ENCODE measurements at places on chromosomes 3 and 15.

DNA sequence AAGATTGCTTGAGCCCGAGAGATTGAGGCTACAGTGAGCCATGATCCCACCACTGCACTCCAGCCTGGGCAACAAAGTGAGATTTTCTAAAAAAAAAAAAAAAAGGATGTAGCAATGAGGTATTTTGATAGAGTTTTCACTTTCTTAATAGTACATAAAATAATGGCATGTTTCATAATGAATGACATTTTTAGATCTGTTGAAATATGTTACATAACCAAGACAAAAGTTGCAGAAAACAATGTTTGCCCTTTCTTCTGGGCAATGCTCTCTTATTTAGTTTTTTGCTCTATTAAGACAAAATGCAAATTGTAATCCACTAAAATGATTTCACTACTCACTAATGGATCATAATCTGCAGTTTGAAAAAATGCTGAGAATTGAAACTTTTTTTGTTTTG is 4.4 kb upstream of the MAPK6 start:
- no peak for DNase-seq

DNA sequence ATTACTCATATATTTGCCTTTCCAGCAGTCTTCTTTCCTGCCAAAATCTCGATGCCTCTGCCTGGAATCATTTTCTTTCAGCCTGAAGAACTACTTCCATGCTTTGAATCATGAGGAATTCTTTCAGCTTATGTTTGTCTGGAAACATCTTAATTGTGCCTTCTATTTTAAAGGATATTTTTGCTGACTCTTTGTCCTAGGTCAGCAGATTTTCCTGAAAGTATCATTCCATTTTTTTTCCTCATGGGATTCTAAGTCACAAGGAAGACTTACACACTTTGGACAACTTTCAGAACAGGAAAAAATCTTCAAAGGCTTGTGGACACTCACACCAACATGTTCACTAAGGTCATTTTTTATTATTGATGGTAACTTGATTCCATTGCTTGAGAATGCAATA is 10.1 kb downstream of the PRR23E start:
- DNase-seq, result no peak

DNA sequence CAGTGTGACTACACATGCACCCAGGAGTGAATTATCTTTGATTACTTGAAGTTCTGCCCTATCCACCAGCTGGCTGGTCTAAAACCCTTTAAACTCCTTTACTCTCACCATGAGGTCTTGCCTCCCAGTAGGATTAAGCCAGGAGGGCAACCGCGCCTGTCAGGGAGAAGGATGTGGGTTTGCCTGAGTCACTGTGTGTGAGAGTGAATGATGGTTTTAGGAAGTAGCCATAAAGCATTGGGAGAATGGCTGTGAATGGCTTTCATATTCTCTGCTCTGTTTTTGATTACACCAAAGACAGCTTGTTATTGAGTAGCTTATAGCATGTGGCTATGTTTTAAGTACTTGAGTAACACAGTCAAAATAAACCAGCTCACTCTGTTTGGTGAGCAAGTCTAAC is 637.7 kb upstream of the TBL1XR1 start:
- DNase-seq, result no peak

- no peak for DNase-seq
Observed at GRCh38 chr3:67599821-67600220, 54.6 kb downstream of the SUCLG2 start.

GRCh38 chr15:40927873-40928806 is 1.0 kb upstream of the DLL4 start:
- DNase-seq, result no peak

GRCh38 chr3:72368331-72368975 is 479.8 kb downstream of the SHQ1 start:
- no peak for DNase-seq

DNA sequence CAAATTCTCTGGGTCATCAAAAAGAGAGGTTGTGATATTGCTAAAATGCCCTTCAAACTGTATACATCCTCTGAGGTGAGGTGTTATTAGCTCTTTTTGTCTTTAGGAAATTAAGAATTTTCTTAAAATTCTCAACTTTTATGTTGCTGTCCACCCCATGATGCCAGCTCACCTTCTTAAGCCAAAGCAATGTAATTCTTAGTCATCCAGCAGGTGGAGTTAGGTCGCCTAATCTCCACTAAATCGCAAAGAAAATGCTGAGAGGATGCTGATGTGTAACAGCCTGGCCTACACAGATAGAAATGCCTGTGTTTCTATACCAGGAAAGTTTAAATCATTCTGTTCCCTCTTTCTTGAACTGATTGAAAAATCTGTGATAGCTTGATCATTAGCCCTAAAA is 770.2 kb upstream of the ALCAM start:
- peak; percentile 22 for DNase-seq

- DNase-seq, result no peak
Observed at GRCh38 chr3:35723480-35724097, 84.3 kb downstream of the ARPP21 start.

DNA sequence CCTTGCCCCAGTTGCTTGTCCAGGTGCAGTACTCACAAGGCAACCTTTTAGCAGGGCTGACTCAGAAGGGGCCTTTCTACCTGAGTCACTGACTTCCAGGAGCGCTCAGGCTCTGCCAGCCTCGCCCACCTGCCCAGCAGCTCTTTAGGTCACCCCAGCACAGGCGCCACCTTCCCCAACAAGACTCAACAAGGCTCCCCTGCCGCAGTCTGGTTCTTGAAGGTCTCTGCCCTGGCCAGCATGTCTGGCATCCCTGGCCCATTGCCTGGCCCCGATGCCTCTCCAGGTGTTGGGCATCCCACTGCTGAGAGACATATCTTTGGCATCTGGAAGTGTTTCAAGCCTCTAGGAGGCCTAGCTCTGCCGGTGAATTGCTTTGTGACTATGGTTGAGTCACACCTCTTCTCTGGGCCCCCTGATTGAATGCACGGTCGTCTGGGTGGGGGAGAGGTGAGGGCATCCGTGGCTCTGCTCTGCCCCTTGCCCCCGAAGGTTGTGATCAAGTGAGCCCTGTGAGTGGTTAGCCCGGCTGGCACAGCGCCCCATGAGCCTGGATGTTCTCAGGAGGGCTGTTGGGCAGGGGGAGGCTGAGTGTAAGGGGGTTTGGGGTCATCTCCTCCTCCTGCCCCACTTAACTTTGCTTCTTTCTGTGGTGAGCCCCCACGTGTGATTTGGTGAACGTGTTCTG is 21.6 kb downstream of the SNX33 start:
- DNase-seq, result no peak

DNA sequence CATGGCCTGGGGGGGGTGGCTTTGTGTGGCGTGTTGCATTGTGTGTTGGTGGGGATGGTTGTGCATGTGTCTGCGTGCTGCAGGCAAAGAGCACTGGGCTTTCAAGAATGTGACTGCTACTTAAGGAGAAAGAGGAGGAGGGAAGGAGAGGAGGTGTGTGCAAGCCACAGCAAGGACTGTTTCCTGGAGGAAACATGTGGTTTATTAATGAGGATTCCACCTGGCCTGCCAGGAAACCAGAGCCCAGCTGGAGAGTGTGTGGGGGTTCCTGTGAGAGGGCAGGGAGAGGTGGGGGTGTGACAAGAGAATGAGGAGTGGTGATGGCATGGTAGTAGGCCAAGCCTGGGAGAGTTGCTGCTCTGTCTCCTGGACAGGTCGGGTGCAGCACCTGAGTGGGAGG is 258.1 kb upstream of the ROPN1 start:
- DNase-seq, result no peak

- no peak for DNase-seq
Observed at GRCh38 chr3:86978111-86978551, 12.8 kb downstream of the VGLL3 start.

DNA sequence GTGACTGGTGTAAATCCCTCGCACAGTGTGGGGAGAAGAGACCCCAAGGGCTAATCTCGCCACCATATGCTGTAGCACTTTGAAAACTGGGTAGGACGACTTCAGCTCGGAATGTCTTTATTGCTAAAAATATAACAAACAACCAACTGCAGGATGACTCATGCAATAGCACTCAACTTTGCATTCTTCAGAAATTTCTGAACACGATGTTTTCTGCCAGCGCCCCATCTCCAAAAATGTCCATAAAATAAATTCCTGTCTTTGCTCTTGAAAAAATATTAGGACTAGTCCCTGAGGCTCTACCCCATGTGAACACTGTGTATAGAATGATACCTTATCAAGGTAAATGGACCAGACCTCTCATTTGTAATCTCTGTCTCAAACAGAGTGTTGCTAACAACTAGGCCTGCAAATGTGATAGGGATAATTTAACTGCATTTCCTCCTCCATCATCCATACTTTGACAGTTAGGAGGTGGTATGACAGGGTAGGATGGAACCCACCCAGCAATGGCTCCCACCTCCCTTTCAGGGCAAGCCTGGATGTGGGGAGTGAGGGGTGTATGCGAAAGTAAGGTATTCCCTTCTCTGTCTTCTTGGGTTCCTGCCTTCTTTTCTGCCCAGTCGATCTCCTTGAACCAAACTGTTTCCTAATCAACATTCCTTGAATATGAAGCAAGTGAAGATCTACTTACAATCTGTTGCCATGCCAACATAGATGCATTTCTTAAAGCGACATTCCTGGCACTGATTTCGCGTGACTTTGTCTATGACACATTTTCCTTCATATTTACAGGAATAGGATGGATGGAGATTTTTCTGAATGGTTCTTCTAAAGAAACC is 201.1 kb downstream of the NR1D2 start:
- DNase-seq, result no peak

DNA sequence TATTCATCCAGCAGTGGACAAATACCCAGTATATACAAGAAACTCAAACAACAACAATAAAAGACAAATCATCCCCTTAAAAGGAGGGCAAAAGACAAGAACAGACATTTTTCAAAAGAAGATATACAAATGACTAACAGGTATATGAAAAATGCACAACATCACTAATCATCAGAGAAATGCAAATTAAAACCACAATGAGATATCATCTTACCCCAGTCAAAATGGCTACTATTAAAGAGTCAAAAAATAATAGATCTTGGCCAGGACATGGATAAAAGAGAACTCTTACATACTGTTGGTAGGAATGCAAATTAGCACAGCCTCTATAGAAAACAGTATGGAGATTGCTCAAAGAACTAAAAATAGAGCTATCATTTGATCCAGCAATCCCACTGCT is 16.9 kb downstream of the DHX36 start:
- no peak for DNase-seq

- no peak for DNase-seq
Observed at GRCh38 chr3:185311991-185312390, 50.9 kb upstream of the MAP3K13 start.

DNA sequence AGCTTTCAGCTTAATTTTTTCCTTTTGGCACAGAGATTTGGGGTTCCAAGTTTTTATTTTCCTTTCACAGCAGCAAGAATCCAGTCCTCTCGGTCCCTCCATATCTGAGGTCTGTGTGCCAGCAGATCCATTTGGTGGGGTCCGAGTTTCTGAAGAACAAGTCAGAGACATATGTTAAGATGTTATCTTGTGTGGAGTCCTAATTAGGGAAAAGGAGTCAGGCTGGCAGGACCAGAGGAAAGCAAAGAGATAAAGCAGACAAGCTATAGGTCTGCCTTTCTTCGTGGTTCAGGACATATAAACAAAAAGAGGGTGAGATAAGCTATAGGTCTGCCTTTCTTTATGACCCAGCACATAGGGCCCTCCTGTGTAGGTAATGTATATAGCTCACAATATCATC is 54.9 kb downstream of the TMED3 start:
- DNase-seq, result no peak

DNA sequence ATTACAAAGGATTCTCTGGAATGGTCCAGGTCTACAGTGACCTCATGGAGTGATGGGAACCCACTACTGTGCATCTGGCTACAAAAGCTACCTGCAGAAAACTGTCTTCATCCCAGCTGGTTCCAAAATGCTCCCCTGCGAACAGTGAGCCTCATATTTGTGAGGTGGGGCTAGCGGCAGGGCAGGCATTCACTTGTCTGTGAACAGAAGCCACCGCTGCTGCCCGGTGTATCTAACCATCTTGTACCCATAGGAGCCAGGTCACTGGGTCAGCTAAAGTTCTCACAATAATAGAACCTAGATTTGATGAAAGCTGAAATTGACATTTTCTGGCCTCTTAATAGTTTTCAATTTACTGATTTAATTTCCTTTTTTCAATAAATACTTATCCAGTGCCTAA is 150.7 kb downstream of the KLF13 start:
- no peak for DNase-seq

DNA sequence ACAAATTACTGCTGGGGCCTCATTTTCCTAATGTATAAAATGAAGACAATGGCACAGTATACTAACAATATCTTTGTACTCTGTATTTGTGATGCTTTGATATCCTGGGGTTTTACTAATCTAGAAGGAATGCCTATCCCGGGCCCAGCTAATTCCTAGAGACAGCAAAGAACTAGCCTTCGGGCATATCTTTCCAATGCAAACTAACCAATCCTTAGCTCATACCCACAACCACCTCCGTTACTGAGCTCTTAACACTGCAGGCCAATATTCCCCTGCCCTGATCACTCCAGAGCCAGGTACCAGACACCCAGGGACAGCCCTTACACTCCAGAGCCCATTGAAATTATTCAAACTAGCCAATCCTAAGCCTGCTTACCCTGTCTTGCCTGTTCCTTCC is 309.0 kb downstream of the ULK4 start:
- DNase-seq, result no peak

DNA sequence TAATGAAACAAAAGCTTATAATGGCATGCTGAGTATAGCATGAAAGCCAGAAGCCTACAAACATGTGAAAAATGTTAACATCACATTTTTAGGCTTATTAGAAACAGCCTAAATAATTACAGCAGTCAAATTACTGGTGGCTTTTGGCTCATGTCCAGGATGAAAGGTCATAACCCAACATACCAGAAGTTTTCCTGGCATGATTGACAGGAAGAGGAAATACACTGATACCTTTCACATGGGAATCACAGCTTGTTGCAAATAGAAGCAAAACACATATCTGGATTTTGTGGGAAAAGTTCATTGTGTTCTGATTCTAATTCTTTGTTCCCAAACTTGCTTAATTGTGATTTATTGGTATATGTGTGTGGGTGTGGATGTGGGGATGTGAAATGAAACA is 393.5 kb upstream of the ARRDC4 start:
- no peak for DNase-seq

DNA sequence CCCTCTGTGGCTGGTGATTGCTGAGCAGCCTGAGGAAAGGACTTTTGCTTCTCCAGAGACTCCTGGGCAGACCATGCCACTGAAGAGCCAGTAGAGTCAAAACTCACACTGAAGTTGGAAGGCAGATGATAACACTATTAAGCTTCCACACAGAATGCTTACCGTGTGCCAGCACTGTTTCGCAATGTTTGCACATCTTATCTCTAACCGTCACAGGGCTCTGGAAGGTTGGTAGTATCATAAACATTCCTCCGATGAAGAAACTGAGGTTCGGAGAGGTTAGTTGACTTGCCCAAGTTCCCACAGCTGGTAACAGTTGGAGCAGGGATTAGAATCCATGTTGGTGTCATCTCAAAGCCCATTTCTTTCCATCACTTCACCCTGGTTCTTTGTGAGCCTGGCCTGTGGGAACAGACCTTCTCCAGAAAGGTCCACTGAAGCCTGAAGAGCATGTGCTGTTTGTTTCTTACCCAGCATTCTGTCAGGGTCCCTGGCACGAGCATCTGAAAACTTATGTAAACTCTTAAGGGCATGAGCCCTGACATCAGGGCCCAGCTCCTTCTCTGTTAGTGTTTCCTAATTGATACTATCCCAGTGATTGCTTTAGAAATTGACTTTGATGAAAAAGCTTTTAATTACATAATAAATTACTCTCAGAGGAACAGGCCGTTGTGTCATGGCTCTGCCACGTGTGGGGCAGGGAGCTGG is 77.0 kb upstream of the PRR23C start:
- no peak for DNase-seq

GRCh38 chr15:60325905-60326304 is 71.9 kb downstream of the ANXA2 start:
- DNase-seq, result no peak

Data from GM12864 (cell line).